ENCODE measurements at places on chromosomes 11 and 22. TPM values are rescaled to one million over a fixed set of nuclear protein-coding genes. Genes with fewer than 3 reads are reported as not detected.

- no peak for DNase-seq
These were observed 481.7 kb upstream of the CADM1 start for GRCh38 chr11:115985896-115986295.

DNA sequence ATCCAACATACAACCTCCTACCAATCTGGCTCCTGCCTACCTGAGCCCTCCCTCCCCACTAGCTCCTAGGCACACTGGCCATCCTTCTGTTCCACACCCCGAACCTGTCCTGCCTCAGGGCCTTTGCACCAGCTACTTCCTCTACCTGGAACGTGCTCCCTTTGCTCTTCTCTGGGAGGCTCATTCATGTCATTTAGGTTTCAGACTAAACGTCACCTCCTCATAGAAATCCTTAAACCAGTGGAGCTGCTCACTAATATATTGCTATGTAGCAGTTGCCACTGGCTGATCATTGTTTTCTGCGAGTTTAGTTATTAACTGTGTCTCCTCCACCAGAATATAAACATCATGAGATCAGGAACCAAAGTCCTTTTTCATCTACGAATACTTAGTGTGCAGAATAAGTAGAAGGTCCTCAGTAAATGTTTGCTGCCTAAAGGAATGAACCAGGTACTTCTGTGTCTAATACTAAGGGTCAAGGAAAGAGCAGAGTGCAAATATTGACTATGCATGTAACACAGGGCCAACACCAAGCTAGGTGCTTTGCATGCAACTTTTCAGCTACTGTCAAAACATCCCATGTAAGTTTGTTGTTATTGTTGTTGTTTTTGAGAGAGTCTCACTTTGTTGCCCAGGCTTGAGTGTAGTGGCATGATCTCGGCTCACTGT is 277.6 kb upstream of the SYN3 start:
- no peak for DNase-seq

DNA sequence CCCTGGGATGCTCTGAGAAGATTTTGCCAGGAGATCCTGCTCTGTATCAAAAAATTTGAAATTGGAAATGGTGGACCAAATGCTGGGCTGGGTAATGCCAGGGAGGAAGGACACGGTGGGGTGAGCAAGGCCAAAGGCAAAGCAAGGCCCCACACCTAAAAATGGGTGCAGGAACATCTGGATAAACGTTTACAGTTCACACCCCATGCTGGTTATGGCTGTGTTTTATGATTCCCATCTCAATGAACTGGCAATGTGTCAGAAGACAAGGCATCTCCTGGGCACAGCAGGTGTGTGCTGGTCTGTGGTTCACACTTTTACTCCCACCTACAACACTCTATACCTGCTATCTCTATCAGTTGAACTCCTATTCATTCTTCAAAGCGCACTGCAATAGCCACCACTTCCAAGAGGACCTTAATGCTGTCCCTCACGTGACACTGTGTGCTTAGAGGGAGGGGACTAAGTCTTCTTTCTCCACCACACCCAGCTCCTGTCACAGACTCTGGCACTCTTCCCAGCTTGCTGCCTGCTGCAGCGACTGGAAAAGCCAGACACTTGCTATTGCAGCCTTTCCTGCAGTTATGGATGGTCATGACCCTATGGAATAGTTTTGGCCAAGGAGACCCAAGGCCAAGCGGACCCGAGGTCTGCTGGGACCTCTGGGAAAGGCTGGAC is 277.5 kb downstream of the CTTN start:
- DNase-seq: no peak

GRCh38 chr22:39959640-39960447 is at the start of gene TMA7B:
TSS of gene TMA7B (plus strand) at chr22:39960397. CDS start at chr22:39964375, 3,978 bp downstream.
- peak; percentile 36 for DNase-seq

- no peak for DNase-seq
These were observed 79.3 kb downstream of the SLC1A2 start for GRCh38 chr11:35340071-35340470.

DNA sequence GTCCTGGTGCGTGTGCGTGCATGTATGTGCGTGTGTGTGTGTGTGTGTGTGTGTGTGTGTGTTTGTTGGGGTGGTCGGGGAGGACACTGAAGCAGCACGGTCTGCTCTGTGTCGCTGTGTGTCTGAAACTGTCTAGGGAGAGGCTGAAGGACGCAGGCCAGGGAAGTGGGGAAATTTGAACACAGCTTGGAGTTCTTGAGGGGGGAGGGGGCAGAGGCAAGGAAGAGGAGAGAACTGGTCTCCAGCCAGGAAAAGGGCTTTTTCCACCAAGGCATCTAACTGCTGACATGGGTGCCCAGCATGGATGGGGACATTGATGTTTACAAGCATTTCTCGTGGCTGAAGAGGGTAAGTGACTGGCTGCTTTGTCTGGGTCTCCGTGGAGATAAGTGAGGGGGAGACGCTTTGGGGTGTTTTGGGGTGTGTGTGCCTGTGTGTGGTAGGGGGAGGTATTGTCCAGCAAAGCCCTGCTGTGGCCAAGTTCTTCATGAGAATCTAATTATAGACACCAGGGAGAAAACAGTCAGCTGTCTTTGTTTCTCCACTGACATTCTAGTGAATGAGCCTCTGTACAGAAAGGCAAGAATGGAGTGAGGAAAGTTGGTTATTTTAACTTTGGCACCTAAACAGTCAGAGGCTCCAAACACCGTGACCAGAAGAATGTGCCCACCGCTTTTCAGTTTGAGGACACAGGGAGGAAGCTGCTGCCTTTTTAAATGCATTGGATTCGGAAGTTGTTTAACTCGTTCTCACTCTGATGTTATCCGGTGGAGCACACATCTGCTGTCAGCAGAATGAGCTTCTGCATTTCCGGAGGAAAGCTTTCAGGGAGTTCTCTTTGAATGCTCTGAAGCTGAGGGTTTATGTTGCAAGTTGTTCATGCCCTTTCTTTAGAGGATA is 63.7 kb downstream of the PPFIBP2 start:
- peak; percentile 42 for DNase-seq

- no peak for DNase-seq
These were observed 104.0 kb upstream of the TIMP3 start for GRCh38 chr22:32697331-32697995.

GRCh38 chr11:76124905-76125770 is 81.2 kb downstream of the WNT11 start:
- no peak for DNase-seq

- DNase-seq: peak; percentile 78
These were observed 55.3 kb upstream of the CCDC188 start for GRCh38 chr22:20205964-20206708.

GRCh38 chr11:61460474-61460881 is 30.6 kb downstream of the SDHAF2 start:
- no peak for DNase-seq

- DNase-seq: no peak
These were observed 37.2 kb downstream of the IGLL1 start for GRCh38 chr22:23542933-23543332.

- no peak for DNase-seq
These were observed 457.3 kb upstream of the ISX start for GRCh38 chr22:34608540-34609115.

- peak; percentile 22 for DNase-seq
These were observed 428 bp downstream of the CDKN1C start for GRCh38 chr11:2885017-2885677.

ZNF214 gene
- total RNA-seq: not detected

GAS2 gene
- 0.98 TPM for total RNA-seq

OR4X2 gene
- total RNA-seq: not detected

OR8G1 gene
- total RNA-seq: not detected

OR5I1 gene
- total RNA-seq: not detected

DRICH1 gene
- 1.2 TPM for total RNA-seq

OR51B4 gene
- total RNA-seq: not detected

Data from activated CD4-positive, alpha-beta T cell treated with anti-CD3 and anti-CD28 coated beads, Interleukin-2, amount 10 ng/mL, durations not matched to agents 7 days and 5 days (primary cell).